ENCODE measurements at places on chromosomes 2 and 18.

GRCh38 chr2:30653847-30654246 is 153.4 kb downstream of the CAPN13 start:
- no peak for DNase-seq

- no peak for DNase-seq
These were observed 295.6 kb upstream of the LRATD1 start for GRCh38 chr2:14336759-14337382.

- DNase-seq, result no peak
These were observed 149.4 kb upstream of the SLC1A4 start for GRCh38 chr2:64839844-64840243.

DNA sequence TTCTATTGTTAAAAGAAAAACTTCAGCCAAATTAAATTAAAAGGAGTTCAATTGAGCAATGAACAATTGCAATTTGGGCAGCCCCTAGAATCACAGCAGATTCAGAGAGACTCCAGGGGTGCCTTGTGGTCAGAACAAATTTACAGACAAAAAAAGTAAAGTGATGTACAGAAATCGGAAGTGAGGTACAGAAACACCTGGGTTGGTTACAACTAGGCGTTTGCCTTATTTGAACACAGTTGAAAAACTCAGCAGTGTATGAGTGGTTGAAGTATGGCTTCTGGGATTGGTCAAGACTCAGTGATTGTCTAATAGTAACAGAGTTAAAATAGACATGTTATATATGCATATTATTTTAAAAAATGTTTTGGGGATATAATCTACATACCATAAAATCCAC is 98.5 kb upstream of the ZSWIM2 start:
- DNase-seq, result no peak

DNA sequence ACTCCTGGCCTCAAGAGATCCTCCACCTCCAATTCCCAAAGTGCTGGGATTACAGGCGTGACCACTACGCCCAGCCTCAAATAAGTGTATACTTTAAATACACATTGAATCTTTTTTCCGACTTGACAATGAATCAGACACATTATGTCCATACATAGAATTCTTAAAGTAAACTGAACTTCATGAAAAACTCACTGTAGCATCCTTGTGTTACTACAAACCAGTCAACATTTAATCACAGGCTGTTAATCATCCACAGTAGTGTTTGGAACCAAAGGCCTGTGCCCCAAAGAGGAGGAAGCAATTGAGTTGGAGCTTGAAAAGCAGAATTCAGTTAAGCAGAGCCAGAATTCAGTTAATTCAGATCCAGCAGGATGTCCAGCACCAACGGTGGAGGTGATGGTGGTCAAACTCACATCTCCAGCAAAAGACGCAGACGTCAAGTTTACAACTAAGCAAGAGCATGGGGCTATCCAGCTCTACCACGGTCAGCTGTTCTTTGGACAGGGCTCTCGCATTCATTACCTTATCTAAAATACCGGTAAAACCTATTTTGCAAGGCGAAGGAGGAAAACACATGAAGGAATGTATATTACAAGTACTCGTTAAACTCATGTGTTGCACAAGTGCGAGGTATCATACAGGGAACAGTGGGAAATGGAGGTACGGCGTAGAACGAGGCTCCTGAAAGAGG is 1.2 kb downstream of the SLC39A6 start:
- no peak for DNase-seq

GRCh38 chr18:12296087-12296403 is 12.0 kb upstream of the TUBB6 start:
- DNase-seq, result no peak

Measured in left colon (tissue), 2 donors.